KBM-7 (cell line): ENCODE measurements at places on chromosomes 2 and 18.
A peak's percentile ranks its signal among the peaks of the same experiment; 100 is the strongest.

- no peak for DNase-seq
These were observed 24.8 kb upstream of the TUBB6 start for GRCh38 chr18:12283256-12283655.

DNA sequence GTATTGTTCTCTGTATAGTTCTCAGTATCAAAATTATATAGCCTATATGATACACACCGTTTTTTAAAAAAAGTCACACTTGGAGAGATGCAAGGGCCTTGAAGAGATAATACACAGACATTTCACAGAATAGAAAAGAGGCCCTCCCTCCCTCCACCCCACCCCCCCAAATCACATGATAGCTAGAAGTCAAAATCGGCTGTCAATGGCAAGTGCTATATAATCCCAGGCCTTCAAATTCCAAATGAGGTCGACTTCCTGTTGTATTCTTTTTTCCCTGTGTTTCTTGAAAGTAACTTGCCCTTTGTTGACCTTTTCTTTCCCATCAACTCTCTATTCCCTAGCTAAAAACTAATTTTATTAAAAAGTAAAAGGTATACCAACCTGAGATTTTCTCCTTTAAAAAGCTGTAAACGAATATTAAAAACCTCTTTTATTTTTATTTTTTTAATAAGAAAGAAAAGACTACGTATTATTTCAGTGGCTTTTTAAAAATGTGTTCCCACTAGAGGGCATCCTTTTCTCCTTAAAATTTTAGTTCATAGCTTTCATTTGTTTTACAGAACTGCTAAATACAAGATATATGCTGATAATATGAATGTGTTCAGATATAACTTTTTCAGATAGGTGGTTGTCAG is 46.6 kb downstream of the KCMF1 start:
- peak; percentile 47 for DNase-seq

DNA sequence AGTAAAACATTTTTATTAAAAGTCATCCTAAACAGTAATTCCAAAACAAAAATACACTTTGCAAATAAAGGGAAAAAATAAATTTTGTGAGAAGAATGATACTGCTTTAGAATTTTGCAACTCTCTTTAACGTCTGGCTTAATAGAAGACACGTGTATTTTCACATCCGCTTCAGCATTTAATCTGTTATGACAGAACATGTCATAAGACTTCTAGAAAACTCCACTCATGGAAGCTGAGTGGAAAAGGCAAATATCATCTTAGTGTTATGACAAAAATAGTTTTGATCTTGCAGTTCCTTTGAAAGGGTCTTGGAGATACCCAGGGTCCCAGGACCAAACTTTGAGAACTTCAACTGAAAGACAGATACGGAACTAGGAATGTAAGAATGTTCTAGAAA is 350.1 kb downstream of the NCKAP5 start:
- no peak for DNase-seq

GRCh38 chr18:21629089-21629832 is 17.1 kb downstream of the SNRPD1 start:
- DNase-seq: no peak

DNA sequence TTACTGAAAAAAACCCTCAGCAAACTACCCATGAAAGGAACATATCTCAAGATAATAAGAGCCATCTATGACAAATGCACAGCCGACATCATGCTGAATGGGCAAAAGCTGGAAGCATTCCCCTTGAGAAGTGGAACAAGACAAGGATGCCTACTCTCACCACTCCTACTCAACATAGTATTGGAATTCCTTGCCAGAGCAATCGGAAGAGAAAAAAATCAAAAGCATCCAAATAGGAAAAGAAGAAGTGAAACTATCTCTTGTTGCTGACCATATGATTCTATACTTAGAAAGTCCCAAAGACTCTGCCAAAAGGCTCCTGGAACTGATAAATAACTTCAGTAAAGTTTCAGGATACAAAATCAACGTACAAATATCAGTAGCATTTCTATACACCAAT is 40.6 kb upstream of the MSTN start:
- no peak for DNase-seq

GRCh38 chr2:60525899-60526298 is 27.6 kb downstream of the BCL11A start:
- DNase-seq: no peak

DNA sequence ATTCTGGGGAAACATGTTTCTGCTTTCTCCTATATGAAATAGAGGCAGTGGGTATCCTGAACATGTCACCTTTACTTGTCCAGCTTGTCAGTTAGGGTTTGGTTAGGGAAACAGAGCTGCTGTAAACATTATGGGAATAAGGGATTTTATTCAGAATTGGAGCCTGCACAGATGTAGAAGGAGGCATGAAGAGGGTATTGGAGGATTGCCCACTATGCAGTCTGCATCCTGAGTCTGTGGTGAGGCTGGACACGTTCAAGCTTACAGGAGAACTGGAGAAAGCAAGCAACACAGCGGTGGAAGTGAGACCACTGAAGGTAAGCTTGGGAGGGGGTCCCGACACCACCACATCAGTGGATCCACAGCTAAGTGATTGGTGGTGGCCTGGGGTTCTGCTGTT is 443.0 kb upstream of the TNP1 start:
- no peak for DNase-seq

- DNase-seq: peak; percentile 81
These were observed 48.8 kb downstream of the ADNP2 start for GRCh38 chr18:80157708-80158343.

GRCh38 chr2:148110184-148110583 is 89.3 kb downstream of the MBD5 start:
- no peak for DNase-seq

GRCh38 chr2:224308272-224308911 is 93.5 kb downstream of the FAM124B start:
- no peak for DNase-seq

DNA sequence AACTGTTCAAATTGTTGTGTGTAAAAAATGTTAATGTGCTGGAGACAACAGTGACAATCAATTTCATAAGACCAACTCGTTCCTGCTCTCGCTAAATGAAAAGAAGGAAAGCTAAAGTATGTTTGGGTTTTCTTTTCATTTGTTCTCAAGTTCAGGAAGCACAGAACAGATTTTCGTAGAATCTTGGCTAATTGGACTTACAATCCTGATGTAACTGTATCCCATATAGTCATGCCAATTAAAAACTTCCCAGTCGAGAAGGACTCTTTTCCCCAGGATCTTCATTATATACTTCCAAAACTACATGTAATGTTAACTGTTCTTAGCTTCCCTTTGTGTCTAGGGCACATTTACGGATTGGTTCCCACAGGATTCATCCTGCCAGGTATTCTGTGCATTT is 135.4 kb upstream of the ITGB6 start:
- no peak for DNase-seq

- DNase-seq: no peak
These were observed 81.4 kb downstream of the COBLL1 start for GRCh38 chr2:164760179-164760578.

GRCh38 chr2:211760103-211760502 is 778.5 kb downstream of the ERBB4 start:
- DNase-seq: no peak

DNA sequence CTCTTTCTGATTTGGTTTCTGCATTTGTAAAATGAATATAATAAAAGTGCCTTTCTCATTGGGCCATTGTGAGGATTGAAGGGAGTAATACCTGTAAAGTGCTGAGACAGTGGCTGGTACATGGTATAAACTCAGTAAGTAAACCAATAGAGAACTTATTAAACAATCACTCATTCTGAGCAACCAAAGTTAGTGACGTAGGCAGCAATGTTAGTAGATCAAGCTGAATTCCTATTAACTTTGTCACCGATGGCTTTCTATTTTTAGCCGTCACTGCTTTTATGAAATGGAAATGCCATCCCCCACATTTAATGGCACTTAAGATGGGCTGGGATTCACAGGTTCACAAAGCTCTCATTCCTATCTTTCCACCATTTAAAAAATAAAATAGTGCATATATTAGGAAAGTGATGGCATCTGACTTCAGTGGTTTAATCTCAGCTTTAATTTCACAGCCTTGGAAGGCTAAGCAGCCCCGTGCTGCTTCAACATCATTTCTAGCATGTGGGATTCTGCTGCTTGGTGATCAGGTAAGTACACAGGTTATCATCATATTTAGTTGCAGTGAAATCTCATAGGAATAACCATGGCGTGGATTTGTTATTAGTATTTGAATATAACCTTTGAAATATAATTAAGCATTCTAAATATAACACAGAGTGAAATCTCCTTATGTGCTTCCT is 17.6 kb upstream of the PPP4R1 start:
- DNase-seq: no peak

DNA sequence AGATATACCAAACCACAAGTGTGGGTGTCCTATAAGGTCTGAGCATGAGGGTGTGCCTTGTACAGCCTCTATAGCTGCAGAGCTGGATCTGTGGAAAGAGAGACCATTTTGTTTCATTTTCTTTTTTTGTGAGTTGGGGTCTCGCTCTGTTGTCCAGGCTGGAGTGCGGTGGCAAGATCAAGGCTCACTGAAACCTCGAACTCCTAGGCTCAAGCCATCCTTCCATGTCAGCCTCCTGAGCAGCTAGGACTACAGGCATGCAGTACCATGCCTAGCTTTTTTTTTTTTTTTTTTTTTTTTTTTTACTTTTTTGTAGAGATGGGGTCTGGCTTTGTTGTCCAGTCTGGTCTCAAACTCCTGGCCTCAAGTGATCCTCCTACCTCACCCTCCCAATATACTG is 10.7 kb downstream of the KIF3C start:
- DNase-seq: no peak

DNA sequence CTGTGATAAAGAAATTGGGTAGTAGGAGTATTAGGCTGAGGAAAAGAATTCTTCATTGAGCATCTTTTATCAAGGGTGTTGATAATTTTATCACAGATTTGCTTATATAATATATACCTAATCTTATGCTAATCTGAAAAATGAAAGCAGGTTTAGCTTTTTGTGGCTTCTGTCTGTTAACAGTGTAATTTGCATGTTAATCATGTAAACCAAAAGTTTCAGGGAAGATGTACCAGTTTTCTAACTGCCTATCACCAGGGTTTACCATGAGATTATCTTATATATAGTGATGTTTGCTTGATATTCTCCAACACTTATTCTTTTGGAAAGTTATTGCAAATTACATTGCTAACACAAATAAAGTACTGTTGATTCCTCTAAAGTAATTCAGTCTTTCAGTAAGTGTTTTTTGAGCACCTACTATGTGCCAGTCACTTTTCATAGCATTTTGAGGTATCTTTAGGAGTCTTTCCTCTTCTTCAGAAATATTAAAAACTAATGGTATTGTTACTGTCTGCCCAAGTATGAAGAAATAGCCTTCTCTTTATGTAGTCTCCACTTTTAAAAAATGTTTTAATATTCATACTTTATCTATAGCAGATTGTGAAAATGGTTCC is 41.6 kb downstream of the GCC2 start:
- no peak for DNase-seq

DNA sequence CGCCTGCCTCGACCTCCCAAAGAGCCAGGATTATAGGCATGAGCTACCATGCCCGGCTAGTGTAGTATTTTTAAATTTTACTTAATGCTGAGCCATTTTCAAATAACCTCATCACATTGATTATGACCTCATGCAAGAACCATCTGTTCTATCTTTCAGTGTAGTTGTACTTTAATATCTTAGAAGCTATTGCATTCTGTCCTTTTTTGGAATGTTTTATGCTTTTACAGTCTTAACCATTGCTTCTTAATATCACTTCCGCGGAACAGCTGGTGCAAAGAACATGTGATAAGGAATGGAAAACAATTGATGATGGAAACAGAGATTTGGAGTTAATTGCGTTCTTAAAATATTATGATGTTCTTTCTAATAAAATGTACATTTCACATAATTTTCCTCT is 2.7 kb downstream of the GEN1 start:
- DNase-seq: no peak

GRCh38 chr2:1518867-1519530 is 105.7 kb downstream of the TPO start:
- DNase-seq: peak; percentile 9

DNA sequence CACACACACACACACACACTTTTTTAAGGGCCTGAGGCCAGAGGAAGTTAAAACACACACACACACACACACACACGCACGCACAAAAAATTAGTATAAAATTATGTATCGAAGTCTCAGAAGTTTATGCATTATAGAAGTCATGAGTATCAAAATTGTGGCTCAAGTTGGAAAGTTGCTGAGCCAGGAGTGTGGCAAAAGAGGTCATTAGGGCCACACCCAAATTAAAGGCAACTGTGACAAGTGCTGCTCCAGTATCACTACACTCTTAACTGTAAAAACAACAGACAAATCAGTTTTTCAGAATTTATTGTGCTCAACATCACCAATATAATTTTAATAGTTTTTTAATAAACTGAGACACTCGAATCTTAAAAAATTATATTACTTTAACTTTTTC is 36.9 kb downstream of the YWHAQ start:
- no peak for DNase-seq
